Mesenchymal stem cell (in vitro differentiated cells and primary cell): ENCODE measurements at places on chromosomes 4 and X.
A peak's percentile ranks its signal among the peaks of the same experiment; 100 is the strongest.

DNA sequence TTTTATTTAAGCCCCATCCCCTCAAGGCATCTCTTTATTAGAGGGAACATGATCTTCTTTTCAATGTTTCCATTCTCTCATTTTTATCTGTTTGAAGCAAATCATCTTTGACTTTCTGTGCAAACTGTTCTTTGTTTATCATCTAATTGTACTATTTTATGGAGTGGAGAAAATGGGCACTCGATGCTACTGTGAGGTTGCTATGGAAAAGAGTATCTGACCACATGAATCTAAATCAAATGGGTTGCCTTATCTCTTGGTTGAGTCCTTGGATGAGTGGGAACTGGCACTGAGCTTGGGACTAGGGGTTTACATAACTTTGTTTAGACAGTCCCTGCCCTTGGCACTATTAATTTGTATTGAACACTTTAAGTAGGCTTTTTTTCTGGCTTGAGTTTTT is 9.1 kb downstream of the OCRL start:
- H3K36me3 ChIP-seq: peaks cover 34% of the 10 kb centered on the region
- H3K4me3 ChIP-seq: no peak overlapping the region
- no peak overlapping the region for H3K27ac ChIP-seq
- DNase-seq: no peak
- H3K4me1 ChIP-seq: no peaks in the 10 kb centered on the region
- peaks cover 9% of the 10 kb centered on the region for H3K27me3 ChIP-seq

DNA sequence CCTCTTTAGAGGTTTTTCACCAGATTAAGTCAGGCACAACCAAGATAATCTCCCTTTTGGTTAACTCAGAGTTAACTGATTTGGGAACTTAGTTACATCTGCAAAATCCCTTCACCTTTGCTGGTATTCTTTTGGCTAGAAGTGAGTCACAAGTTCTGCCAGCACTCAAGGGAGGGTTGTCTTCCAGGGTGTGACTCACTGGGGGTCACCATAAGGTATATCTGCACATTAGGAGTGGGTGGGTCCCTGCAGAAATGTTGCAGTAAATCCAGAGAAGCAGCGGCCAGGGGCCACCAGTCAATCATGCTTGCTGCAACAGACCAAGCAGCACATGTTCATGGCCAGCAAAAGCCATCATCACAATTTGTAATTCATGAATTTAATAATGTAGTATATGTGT is 59.8 kb upstream of the MAML3 start:
- H3K27ac ChIP-seq: no peak overlapping the region
- no peak overlapping the region for H3K4me3 ChIP-seq
- peak; percentile 10 for DNase-seq

DNA sequence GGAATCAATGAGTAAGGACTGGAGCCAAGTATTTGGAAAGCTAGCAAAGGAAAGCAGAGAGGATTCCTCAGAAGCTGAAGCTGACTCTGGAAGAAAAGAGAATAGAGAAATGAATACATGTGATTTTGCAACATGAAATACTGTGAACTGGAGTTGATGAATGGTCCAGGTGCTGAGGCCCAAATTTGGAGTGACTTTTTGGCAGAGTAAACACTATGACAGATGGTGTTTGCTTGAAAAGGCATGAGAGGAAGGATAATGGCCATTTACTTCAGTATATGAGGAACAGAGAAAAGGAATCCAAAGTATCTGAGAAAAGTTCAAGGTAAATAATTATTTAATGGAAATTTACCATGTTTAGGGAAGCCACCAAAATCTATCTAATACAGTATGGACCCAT is 236.7 kb downstream of the SLITRK2 start:
- H3K27ac ChIP-seq: no peak overlapping the region
- DNase-seq: no peak
- H3K27me3 ChIP-seq: no peaks in the 10 kb centered on the region
- no peak overlapping the region for H3K4me3 ChIP-seq
- H3K4me1 ChIP-seq: no peaks in the 10 kb centered on the region

DNA sequence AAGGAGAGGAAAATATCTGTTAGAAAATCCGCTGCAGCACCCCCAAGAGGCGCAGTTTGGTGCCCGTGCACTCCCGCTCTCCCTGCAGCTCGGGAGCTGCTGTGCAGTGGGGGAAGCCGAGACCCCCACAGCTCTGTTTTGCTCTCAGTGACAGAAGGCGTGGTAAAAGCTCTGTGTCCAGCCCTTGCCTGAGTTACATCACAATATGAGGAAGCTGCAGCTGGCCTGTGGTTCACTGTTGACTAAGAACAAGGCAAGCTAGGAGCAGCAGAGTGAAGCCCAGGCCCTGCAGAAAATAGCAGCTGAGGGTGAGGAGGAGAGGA is 88.5 kb upstream of the ADRA2C start:
- peaks cover 2% of the 10 kb centered on the region for H3K4me1 ChIP-seq
- no peak overlapping the region for H3K27ac ChIP-seq
- H3K36me3 ChIP-seq: no peaks in the 10 kb centered on the region
- no peak overlapping the region for H3K4me3 ChIP-seq

- no peak overlapping the region for H3K27ac ChIP-seq
- DNase-seq: no peak
- H3K4me1 ChIP-seq: no peaks in the 10 kb centered on the region
- no peaks in the 10 kb centered on the region for H3K27me3 ChIP-seq
- no peaks in the 10 kb centered on the region for H3K36me3 ChIP-seq
These were observed 84.7 kb upstream of the RAPGEF2 start for GRCh38 chr4:159018062-159018629.
